ENCODE measurements at places on chromosomes 13 and 19. TPM values are rescaled to one million over a fixed set of nuclear protein-coding genes. Genes with fewer than 3 reads are reported as not detected.

Gene CACNA1A
- not detected for total RNA-seq

Gene LILRA2
- total RNA-seq: not detected

Gene KLK15
- not detected for total RNA-seq

Gene FOXA3
- not detected for total RNA-seq

Gene IFNL1
- total RNA-seq: not detected

Gene AKT2
- total RNA-seq: 39.3 TPM

Gene NUDT19
- 35.8 TPM for total RNA-seq

Gene SIGLEC5
- not detected for total RNA-seq

DNA sequence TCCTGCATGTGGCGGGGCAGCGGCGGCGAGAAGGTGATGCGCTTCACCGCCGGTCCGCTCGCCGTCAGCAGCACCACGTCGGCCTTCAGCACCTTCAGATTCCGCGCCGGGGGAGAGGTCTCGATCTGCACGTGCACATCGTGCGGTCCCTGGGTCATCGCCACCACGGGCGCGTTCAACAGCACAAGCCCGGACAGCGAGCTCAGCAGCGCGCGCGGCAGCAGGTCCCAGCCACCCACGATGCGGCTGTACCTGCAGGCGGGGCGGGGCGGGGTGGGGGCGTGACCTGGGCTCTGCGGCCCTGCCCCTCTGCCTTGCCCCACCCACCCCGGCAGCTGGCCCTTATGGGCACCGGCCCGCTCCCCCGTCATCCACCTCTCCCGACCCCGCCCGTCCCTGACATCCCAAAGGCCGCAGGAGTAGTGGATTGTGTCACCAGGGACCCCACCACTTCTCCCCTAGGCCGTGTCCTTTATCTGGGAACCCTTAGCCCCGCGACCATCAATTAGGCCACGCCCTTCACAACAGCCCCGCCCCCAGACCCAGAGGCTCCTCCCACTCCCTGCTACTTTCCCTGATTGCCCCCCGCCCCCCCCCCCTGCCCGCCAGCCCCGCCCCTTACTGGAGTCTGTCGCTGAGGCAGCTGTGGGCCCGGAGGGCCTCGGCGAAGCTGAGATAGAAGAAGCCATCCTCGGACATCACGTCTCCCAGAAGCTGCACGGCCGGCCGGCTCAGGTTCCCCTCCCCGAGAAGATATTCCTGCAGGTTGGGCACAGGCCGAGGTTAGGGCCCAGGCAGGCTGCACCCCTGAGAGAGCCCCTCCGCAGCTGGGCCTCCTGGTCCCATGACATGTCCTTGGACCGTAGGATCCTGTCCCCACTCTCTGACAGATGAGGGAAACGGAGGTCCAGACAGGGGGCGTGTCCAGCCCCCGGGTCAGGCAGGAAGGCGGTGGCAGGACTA, 6.1 kb downstream of the IL4I1 start:
- no peak for DNase-seq

GRCh38 chr13:103883164-103883563, 816.9 kb upstream of the SLC10A2 start:
- peak; percentile 91 for DNase-seq

GRCh38 chr19:50036908-50037307, 11.1 kb downstream of the ZNF473 start:
- no peak for DNase-seq

GRCh38 chr19:18514800-18515682, 6.8 kb downstream of the ELL start:
- DNase-seq: no peak

DNA sequence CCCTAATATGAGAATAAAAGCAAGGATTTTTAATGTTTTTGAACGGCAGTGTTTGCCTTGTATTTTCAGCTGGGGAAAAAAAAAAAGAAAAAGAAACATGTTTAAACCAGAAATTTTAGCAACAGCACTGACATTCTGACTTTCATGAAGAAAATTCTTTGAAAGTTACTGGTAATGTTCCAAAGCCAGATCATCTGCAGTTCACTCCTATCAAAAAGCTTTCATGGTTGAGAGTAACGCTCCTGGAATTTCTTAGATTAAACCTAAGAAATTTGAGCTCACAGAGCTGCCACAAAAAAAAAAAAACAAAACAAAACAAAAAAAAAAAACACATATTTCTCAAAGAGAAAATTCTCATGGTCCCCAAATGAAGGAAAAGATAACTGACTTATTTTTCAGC, 1106.7 kb downstream of the EFNB2 start:
- no peak for DNase-seq

- no peak for DNase-seq
These were observed 2380.9 kb downstream of the PCDH9 start for GRCh38 chr13:64849196-64849595.

GRCh38 chr19:33175156-33175782, 18.9 kb upstream of the LRP3 start:
- DNase-seq: no peak

DNA sequence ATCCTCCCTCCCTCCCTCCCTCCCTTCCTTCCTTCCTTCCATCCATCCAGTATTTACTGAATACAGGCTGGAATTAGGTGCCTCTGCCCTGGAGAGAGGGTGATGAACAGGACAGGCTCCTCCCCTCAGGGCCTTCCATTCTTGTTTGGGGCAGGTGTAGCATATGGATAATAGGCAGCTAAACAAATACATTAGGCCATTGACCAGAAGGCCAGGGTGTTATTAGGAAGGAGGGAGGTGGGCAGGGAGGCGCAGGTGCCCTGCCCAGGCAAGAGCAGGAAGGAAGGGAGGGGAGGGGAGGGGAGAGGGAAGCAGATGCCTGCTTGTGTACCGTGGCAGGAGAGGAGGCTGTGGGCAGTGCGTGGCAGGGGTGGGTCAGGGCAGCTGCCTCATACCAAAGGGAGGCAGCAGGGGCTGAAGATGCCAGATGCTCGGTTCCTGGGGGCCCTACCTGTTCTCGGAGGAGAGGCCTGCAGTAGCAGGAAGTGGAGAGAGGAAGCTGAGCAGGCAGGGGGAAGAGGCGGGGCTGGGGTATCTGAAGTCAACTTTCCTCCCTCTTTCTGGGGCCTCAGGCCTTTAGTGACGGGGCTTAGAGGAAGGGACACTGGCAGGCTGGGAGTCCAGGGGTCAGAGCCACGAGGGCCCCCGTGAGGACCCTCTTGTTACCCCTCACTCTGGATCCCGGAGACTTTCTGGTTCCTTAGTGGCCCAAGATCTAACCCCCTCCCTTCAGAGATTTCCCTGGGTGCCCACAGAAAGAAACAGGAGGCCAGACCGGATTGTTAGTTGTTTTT, at the start of gene RINL:
Gene RINL, minus strand, starts transcription at position 495 of the 794 bp plus-strand sequence. CDS start 1,533 bp downstream, outside the sequence.
- DNase-seq: no peak

DNA sequence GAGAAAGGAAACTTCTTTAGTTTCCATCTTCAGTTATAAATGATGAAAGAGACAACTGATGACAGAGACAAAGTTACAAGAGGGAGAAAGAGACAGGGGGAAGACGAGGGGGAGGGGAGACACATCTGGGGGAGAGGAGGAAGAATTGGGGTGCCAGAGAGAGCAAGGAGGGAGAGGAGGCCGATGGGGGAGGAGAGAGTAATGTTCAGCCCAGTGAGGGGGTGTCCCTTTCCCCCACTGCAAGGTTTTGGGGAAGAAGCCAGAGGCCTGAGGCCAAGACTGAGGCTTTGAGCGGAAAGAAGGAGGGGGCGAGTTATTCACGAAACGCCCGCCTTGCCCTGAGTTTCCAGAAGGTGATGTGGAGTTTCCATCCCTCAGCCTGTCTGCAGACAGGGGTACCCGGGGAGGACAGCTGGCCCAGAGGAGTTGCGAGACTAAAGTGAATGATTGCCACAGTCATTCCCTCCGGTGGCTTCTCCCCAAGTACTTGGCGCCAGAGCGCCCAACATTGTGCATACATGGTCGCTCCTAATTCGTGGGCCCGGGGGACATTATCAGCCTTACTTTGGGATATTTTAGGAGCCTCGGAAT, 558 bp upstream of the PPAN start:
- no peak for DNase-seq

- no peak for DNase-seq
These were observed 91.1 kb upstream of the SOX1 start for GRCh38 chr13:111975539-111976473.

DNA sequence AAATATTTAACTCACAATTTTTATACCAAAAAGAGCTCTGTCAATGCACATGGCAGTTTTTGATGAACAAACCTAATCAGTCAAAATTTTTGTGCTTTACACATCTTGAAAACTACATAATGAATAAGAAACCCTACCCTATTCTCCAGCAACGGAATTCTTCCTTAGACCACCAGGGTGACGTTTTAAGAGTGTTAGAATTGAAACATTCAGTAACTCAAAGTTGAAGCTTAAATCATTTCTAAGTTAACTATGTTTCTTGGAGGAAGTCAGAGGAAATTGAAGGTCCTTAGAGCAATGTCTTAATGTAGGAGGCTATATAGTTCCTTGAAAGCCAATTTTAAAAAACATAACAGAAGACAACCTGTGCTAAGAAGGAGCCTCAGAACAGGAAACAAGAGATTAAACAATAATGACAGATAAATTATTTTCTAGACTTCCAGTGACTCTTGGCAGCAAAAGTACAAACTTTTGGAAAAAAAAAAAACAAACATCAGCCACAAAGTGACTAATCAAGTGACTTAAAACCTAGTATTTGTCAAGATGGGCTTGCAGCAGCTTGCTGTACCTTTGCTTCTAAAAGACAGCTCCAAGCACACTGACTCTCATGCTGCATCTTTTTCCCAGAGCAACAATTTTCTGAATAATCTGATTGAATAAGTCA, 6.2 kb downstream of the SPRY2 start:
- DNase-seq: no peak

DNA sequence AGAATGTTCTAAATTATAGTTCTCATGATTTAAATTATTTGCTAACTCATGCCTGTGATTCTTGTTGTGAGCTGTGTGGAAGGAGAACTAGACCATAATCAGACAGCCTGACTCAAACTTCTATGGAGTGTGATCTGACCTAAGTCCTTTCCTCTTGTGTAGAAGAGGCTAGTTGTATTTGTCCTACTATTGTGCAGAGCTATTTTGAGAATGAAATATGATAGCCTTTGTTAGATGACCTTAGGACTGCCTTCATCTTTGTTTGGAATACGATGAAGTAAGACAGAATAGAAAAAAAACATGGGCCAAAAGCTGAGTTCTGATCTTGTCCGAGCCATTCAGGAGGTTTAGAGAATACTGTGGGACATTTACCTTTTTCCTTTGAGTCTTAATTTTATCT, 119.4 kb downstream of the STOML3 start:
- no peak for DNase-seq

DNA sequence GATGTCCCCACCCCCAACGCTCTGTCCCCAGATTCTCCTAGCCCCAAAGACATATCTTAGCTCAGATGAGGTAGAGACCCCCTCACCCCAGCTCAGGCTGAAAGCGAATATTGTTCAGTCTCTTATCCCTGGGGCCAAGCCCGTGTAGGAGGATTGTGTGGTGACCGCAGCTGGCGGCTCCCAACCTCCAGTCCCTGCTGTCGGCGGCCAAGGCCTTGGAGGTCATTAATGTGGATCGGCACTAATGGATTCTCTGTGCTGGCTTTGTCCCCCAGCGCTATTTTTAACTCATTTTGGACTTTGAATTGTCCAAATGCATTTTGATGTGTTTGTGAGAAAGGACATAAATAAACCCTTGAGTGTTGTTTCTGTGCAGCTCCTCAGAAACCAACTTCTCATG, 124.2 kb downstream of the UQCRFS1 start:
- no peak for DNase-seq

DNA sequence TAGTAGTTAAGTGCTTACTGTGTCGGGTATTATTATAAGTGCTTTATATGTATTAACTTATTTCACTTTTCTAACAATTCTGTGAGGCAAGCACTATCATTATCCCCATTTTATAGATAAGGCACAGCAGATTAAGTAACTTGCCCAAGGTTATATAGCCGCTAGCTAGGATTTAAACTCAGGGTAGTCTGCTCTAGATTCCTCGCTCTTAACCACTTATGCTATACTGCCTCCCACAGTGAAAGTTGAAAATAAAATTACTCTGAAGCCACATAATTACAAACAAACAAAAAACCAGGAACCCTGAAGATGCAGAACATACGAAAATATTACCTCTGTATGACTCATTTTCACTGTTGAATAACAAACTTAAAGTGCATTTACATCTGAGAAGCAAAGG, 3.9 kb downstream of the TEX30 start:
- DNase-seq: no peak

Measured in NCI-H460 (cell line).